Suppressor macrophage treated with lipopolysaccharide for 1 hour (primary cell): ENCODE measurements at places on chromosomes 12 and 14.

DNA sequence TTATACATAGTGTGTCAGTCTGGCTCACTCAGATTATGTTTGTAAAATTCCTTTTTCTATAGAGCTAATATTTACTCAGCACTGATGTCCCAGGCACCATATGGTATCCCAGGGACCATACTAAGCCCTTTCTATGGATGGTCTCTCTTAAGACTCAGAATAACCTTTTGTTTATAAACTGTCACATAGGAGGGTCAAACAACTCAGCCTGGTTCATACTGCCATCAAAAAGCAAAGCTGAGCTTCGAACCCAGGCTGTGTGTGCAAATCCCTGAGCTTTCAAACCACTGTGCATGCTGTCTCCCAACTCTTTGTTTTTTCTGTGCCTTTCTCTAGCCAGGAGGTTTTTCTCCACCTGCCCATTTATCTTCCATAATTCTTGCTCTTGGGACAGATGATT is 135.6 kb upstream of the ARHGAP5 start:
- DNase-seq, result no peak

DNA sequence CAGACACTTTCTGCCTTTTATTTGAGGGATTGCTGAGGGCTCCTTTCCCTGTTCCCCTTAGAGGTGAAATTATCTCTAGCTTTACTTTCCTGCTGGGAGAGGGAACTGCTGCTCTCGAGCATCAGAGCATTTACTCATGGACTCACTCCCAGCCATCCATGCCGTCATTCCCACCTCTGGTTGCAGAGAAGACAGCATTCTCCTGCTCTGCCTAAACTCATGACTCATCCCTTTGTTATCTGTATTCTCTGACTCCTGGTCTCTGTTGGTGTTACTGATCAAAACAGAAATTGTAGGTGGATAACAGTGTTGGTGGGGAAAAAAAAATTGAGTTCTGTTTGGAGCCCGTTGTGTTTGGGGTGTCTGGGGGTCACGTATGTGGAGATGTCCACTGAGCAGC is 159.3 kb downstream of the TTC8 start:
- DNase-seq, result no peak

DNA sequence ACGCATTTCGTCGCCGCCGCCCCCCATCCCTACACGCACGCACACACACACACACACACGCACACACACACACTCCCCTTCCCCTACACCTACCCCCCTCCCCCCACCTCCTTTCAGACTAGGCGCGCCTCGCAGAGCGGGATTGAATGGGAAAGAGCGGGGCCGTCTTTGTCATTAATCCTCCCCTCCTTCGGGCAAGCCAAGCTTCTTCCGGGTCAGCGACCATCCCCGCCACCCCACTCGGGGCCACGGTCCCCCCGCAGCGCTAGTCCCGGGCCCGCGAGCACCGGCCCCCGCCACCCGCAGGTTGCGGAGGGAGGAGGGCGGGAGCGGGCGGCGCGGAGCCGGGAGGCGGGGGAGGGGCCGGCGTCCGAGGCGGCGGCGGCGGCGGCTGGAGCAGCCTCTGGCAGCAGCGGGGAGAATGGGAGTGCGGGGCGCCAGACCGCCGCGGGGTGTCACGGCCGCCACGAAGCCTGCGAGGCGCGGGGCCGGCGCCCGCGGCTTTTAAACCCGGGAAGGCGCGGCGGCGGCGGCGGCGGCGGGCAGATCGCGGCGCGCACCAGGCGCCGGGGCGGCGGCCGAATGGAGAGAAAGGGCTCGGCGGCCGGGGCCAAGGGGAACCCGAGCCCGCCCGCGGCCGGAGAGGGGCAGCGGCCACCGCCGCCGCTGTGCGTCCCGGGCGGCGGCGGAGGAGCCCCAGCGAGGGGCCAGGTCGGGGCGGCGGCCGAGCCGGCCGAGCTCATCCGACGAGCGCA is at the start of gene TTC9:
TSS of gene TTC9 (plus strand) at position 369 of the 755 bp plus-strand sequence. CDS start at position 583, 214 bp downstream.
- DNase-seq, result peak; percentile 63

- no peak for DNase-seq
These were observed 15.3 kb upstream of the NRXN3 start for GRCh38 chr14:78154827-78155226.

DNA sequence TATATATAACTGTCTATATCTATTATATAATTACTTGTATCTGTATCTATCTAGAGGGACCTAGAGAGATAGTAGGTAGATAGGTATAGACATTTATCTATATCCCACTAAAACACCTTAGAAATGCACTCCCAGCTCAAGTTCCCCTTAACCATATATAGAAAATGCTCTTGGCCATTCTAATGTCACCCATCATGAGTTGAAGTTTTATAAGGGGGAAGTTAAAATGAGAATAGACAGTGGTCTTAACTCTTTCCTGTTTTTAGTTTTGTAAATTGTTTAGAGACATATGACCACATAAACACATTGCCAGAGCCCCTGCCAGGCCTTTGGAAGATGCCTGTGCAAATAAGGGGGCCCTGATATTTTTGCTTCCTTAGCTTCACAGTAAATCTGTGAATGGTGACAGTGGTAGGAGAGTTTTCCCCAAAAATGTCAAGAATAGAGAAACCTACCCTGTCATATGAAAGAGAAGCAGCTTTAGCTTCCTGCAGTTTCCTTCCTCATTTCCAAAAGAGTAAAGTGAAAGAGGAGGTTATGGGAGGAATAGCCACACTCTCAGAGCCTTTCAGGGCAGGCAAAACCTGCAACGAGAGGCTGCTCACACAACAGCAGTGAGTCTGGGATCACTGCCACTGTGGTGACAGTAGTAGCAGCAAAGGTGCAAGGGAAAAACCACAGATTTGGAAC is 45.5 kb downstream of the MGST1 start:
- DNase-seq, result peak; percentile 40

DNA sequence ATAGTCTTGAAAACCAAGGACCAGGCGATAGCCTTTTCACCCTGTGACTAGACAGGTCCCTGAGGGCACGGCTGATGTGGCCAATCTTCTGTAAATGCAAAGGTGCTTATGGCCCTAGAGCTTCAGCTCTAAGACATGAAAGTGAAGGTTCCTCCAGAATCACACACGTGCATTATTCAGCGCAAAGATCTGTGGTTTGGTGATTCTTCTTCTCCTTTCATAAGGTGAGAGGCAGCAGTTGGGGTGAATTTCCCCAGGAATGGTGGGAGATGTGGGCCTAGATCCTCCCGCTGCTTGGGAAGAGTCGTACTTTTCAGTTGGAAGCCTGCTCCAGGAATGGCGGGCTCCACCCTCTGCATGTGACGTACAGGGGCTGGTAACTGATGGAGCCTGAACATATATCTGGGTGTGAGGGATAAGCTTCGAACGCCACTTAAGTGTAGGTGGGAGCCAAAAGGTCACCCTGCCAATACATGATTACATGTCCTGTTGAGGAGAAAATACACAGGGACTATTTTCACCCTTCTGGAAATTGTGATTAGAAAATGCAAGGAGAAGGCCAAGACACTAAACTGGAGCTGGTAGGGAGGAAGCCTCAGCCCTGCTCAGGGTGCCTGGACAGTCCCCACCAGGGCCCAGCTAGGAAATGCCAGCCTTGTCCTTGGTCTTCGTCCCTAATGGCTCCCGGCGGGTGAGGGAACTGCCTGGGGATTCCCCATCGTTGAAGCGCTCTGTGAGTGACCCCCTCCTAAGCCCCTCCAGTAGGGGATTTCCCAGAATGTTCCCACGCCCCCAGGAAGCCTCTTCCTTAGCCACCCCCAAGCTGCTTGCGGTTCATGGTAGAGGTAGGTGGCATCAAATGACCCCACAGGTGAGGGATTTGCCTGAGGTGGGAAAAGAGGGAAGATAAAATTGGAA is 17.6 kb downstream of the BATF start:
- peak; percentile 92 for DNase-seq

DNA sequence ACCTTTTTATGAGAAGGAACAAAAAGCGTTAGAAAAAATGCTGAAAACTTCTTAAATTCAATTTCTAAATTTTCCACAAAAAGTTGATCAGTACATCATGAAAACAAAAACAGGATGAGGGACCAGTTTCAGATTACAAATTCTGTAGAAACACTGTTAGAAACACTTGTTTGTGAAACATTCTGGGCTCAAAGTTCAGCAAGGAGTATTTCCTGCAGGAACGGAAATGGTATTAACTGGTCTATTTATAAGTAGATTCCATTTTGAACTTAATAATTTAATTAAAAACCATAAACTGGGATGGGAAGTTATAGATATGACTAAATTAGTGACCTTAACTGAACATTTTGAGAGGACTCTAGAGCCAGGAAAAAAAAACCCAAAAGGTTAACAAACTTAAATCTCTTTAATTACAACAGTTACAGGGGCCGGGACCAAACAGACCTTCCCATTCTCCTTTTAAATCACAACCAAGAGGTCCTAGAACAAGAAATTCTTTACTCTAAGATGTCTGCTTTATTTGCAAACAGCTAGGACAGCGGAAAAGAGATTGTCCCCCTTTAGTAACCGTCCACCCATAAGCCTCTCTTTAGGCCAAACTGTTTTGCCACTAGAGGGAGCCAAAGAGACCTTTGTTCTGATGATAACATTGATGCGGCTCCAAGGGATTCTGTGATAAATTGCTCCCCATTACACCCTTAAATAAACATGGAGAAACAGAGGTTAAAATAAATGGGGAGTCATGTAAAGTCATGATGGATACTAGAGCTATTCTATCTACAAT is 69.0 kb upstream of the RERGL start:
- peak; percentile 43 for DNase-seq

DNA sequence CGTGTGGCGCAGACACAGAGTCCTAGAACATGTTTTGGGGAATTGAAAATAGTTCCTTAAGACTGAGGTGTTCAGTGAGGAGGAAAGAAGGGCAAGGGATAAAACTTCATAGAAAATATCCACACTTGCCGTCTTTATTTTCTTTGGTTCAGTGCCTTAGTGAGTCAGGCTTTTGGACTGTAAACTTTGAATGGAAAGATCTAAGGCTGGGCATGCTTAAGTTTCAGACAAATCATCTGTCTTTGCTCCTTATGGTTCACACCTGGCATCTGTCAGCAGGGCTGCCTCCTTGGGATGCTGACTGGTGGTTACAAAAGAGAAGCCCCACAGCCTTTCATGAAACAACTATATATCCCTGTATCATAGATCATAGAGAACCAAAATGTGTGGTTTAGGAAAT is 136.3 kb upstream of the PRICKLE1 start:
- DNase-seq, result no peak

DNA sequence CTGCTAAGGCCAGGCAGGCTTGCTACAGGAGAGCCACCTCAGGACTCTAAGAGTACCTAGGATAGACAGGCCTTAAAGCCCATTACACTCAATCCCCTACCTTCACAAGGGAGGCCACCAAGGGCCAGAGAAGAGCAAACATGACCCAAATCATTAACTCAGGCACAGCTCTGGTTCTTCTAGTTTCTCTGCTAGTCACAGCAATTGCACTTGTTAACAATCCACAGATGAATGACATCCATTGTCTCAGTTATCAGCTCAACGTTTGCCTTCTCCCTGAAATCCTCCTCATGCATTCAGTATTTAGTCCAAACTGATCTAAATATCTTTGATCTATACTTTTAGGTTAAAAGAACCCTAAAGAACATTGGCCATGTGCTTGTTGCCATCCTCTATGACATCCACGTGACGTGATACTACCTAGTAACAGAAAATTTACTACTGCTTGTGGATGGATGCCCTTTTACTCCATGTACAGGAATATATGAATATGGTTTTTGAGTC is 164.5 kb downstream of the STXBP6 start:
- no peak for DNase-seq

GRCh38 chr12:131885543-131886057 is 8.8 kb upstream of the ULK1 start:
- no peak for DNase-seq

- DNase-seq, result no peak
These were observed 63.0 kb upstream of the TCL1A start for GRCh38 chr14:95776798-95777534.

DNA sequence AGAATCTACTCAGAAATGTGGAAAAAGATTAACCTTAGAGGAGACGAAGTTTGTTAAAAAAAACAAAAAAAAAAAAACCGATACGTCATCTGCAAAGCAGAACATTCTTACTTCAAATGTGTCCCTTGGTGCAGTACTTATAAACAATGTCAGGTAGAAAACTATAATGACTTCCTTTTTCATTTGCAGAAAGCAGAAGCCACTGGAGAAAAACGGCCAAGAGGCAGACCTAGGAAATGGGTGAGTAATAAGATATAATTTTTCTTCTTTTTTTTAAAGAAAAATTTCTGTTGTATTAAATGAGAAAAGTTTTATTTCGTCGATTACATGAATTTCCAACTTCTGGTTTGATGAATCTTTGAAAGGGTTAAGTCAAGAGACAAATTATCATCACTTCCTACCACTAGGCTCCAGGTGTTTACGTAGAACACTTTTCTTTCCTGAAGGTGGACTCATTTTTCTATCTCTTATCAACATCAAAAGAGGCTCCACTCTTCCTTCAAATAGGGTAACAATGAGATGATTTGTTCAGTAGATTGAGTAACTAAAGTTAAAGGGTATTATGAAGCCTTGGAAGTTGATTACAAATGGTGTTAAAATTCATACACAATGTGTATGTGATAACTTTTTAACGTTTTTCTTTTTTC is 14.2 kb downstream of the HMGA2 start:
- peak; percentile 1 for DNase-seq
